Nucleus accumbens (tissue), 56 donors: ENCODE measurements at places on chromosomes 1 and 21.

- DNase-seq = no peak
These were observed 191.7 kb upstream of the NFIA start for GRCh38 chr1:60890664-60891063.

GRCh38 chr1:1858382-1859086, 32.4 kb downstream of the GNB1 start:
- DNase-seq = peak; percentile 46

- no peak for DNase-seq
These were observed 11.5 kb upstream of the PADI1 start for GRCh38 chr1:17193222-17194132.

GRCh38 chr1:17668195-17668594, 86.9 kb upstream of the ACTL8 start:
- DNase-seq = no peak

DNA sequence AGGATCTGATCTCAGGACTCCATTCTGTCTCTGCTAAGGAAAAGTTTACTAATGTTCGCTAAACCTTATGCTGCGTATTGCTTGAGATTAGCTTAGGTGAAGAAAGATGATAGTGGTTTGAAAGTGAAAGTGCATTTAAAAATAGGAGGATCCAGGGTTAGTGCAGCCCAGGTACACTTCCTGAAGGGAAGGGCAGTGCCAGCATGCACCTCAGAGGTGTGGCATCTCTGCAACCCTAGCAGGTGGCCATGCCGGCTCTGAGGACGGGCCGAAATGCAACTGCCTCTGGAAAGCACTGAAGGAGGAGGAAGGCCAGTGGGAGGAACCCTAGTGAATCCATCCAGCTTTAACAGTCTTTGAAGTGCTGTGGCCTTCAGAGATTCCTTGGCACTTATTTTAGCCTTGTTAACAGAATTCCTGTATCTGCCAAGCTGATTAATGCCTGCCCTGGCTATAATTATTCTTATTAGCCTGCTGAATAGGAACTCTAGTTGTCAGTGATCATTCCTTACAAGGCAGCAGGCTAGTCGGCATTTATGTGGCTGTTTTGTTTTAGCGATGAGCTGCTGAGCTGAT, 5.5 kb downstream of the PTGFRN start:
- DNase-seq = no peak

GRCh38 chr1:184194236-184194635, 142.7 kb downstream of the TSEN15 start:
- no peak for DNase-seq

DNA sequence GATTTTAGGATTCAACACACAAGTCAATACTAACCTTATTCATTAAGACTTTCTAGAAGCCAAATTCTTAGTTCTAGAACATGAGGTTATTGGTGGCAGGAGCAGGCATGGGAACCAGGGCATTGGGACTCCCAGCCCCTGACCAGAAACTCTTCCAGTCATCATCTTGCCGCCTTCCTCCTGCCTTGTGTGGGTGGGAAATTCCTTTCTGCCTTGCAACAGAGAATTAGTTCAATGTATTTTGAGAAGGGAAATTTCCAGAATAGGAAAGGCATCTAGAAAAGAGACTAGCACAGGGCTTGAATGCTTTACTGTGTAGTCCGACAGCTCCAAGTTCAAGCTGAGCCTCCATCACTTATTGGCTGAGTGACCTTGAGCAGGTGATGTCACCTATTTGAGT, 8.7 kb downstream of the GRHL3 start:
- no peak for DNase-seq

- no peak for DNase-seq
These were observed 140.9 kb upstream of the HOOK1 start for GRCh38 chr1:59673573-59674450.
